ENCODE measurements at places on chromosomes 5 and 9.

- no peak for DNase-seq
Measured at GRCh38 chr5:74067748-74068541, 441.9 kb downstream of the ARHGEF28 start.

DNA sequence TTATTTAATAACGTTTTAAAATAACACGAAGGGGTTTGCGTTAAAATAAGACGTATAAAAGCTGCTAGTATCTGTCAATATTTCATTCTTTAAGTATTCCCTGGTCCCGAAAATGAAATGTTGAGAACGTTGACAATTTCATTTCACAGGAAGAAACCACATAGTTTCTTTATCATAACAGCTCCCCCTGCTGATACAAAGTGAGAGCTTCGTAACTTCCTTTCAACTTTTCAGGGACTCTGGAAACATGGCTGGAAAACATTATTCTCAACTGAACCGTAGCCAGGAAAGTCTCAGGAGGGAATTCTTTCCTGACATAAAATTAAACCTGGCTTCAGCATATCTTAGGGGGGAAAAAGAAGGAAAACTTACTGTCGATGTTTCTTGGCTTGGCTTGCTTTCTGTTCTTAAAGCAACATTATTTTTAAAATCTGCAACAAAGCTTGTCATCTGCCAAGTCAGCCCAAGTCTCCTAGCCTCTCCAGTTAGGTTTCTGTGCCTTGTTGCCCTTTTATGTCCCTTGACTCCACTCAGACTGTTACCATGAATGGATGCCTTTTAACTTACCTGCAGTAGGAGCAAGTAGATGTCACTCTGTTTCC lies 122.9 kb upstream of the DAB2 start:
- no peak for DNase-seq

DNA sequence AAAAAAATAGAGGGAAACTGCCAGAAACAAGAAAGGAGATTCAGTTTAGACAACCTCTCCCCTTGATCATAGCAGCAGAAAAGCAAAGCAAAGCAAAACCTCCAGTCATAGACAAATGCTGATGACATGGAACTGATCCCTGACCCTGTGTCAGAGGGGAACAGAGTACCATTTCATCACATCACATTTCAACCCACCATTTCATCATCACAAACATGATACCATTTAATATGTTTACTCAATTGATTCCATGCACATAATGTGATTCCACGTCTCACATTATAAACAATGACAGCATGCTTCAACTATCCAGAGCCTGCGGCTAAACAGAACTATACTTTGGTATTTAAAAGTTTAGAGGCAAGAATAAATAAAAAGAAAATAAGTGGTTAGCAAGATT lies 28.7 kb upstream of the ACOT12 start:
- no peak for DNase-seq

- no peak for DNase-seq
Measured at GRCh38 chr9:132837501-132838286, 40.4 kb downstream of the AK8 start.

DNA sequence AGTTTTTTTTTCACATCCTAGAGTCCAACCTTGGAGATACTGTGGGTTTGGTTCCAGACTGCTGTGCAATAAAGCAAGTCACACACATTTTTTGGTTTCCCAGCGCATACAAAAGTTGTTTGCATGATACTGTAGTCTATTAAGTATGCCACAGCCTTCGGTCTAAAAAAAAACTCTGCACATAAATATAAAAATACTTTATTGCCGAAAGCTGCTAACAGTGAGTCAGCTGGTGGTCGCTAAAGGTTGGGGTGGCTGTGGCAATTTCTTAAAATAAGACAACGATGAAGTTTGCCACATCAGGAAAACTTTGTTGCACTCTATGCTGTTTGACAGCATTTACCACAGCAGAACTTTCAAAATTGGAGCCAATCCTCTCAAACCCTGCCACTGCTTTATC lies 37.4 kb downstream of the UBQLN1 start:
- no peak for DNase-seq

DNA sequence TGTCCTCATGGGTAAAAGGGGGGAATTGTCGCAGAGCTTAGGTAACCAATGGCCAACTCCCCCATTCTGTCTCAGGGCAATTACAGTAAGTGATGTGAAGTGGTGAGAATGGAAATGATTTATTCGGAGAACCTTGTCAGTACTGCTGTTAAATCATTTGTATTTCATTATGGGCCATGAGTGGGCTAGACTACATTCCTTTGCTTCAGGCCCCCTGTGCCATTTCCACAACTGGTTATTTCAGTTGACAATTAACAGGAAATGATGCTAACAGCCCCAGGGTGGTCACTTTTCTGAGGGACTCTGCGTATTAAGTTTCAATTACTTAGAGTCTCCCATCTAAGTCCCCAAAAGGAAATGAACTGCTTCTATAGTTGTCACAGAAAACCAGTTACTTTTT lies 653.7 kb downstream of the CCDC171 start:
- no peak for DNase-seq

GRCh38 chr5:111953351-111954127 lies 196.5 kb upstream of the NREP start:
- DNase-seq: no peak

GRCh38 chr5:118776755-118777154 lies 211.6 kb downstream of the DTWD2 start:
- DNase-seq: no peak

DNA sequence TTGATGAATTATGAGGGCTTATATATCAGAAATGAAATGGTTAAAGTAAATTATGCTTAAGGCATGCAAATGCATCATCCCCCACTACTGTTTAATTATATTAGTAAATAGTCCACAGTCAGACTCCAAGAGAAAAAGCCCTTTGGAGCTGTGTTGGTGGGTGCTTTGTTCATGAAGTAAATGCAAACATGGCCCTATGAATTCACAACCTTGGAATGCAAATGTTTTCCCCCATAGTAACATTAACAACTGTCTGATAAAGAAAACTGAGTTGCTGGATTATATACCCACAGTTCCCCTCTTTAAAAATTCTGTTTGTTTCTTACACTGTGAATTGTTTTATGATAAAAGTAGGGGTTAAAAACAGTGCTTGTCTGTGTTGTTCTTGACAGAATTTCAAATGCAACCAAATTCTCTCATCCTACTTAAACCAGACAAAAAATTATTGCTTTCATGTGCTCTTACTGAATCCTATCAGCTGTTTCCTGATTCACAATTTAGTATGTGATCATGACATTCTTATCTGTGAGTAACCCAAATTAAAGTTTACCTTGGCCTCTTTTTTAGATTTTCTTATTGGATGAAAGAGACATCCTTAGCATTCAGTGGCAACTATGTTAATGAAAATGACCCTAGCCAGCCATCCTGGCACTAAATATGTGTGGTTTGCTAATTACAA lies 48.5 kb upstream of the SNCAIP start:
- DNase-seq: no peak

DNA sequence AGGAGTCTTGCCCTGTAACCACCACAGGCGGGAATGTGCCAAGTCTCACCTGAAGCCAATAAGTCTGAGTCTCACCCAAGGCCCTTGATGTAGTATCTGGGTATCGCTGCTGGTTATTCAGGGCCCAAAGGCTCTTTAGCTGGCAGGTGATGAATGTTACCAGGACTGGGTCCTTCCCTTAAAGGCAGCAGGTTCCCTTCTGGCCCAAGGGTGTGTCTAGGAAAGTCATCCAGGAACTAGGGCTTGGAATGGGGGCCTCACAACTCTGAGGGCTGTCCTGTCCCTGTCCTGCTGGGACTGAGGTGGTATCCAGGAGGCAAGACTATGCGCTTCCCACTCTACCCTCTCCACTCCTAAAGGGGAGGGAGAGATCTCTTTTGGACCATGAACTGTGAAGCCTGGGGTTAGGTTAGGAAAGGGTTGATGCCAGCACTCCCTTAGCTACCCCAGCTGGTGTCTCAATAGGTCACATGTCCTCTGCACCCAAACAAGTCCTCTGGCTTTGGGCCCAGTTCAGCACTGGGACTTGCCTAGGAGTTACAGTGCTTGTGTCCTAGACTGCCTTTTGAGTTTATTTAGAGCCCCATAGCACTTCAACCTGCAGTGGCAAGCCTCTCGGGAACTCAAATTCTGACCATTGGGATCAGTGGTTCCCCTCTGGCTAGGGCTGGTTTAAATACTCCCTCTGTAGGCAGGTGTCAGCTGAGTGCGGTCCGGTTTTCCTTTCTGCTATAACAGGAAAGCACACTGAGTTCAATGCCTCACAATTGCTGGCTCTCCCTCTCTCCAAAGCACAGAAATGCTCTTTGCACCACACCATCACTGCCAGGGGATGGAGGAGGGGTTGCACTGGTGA lies 22.5 kb upstream of the RANBP3L start:
- no peak for DNase-seq

Measured in NCI-H2029 treated with DMSO at 0.1 percent for 48 hours (cell line).